ENCODE measurements at places on chromosomes 12 and 14.

DNA sequence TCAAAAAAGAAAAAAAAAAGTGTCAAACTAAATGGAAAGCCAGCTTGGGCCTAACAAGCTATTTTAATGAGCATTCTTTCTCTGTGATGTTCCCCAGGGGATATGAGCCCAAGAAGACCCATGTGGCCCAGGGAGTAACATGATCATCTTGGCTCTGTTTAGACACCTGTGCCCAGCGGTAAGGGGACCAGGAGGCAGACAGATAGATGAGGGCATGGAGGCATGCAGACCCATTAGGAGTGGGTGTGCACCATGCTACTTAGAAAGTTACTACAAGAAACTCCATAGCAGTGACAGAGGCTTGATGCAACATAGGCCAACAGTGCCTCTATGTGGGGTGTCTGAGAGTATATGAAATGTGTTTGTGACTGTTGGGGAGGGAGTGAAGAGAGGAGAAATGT, 3.1 kb upstream of the CREBL2 start:
- peak; percentile 29 for DNase-seq

DNA sequence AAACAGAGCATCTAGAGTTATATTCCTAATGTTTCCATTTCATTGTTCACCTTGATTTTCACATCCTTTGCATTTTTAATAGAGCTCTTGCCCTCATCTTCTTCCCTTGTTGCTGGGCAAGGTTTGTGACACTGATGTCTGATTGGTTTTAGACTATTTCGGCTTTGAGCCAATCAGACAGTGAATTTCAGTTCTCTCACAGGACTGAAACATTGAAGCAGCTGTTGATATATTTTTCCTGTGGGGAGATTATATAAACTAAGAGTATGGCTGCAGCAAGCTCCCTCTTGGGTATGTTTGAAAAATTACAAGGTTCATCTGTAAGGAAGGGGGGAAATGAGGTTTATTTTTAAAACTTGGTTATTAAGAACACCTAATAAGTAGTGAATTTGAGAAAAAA, 51.2 kb downstream of the ATF7IP start:
- DNase-seq: peak; percentile 61

GRCh38 chr12:110543252-110543959, 39.7 kb downstream of the PPTC7 start:
- DNase-seq: peak; percentile 100

GRCh38 chr12:2722806-2723205, 72.0 kb upstream of the FKBP4 start:
- DNase-seq: peak; percentile 33

- DNase-seq: no peak
Measured at GRCh38 chr14:50212726-50213125, 18.7 kb downstream of the SOS2 start.

- DNase-seq: no peak
Measured at GRCh38 chr12:112557951-112558630, 139.3 kb downstream of the PTPN11 start.

- DNase-seq: peak; percentile 65
Measured at GRCh38 chr14:94548999-94549985, 11.9 kb upstream of the SERPINA4 start.

DNA sequence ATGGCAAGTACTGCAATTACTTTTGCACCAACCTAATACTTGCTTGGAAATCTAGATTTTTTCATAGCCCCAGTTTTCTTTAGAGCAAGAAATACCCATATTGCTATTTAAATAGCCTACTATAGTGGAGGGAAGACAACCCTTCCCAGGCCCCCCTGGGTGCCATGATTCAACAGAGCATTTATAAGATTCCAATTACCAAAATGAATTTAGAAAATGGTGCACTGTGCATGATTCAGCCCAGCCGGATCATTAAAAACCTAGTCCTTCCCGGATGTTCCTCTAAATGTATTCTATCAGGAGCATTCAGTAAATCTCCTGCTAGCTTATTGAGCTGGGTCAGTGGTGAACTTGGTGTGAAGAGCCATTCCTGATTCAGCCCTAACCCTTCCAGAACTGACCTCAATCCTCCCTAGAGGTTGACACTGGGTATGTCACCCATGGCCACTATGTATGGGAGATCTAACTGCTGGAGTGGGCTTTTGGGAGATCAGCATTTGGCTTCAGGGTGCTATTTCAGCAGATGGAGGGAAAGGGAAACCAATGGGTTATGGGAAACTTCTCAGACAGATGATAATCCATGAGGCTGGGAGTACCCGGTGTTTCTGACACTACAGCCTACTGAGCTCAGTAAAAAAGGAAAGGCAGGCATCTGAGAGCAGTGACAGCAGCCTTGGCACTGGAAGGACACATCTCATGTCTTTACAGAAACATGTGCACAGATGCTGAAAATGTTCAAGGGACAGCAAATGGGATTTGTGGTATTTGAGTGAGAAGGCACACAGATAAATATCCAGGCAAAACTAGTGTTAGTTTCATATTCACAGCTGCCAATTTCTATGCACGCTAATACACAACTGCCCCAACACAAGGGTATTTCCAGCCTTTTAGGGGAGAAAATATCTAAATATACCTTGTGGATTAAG, 258.9 kb downstream of the DPF3 start:
- no peak for DNase-seq

- no peak for DNase-seq
Measured at GRCh38 chr14:38973083-38973700, 129.8 kb downstream of the SEC23A start.

DNA sequence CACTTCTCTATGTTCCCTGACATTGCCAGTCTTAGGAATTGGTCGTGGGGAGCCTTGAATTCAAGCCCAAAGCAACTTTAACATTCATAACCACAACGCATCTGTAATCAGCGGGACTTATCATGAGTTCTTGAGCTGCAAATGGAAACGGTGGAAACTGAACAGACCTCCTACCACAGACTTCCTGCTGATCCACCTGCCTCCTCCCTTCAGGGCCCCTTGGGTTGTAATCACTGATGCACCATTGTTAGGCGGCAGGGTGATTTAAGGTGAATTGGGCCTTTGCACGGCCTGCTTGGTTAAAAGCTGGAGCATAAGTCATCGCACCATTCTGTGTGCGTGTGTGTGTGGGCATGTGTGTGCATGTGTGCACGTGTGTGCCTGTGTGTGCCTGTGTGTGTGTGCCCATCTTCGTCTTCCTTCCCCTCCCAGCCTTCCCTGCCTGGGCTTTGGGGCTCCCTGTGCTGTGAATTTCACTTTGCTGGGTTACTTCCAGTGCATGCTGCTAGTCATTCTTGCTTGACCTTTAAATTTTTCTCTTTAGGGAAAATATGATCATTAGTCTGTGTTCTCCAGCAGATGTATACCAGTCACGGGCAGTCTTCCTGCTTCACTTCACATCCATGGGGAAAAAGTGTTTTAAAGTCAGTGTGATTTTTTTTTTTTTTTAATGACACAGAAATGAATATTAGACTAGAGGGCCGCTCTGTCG, 29.1 kb downstream of the CHST11 start:
- DNase-seq: no peak

DNA sequence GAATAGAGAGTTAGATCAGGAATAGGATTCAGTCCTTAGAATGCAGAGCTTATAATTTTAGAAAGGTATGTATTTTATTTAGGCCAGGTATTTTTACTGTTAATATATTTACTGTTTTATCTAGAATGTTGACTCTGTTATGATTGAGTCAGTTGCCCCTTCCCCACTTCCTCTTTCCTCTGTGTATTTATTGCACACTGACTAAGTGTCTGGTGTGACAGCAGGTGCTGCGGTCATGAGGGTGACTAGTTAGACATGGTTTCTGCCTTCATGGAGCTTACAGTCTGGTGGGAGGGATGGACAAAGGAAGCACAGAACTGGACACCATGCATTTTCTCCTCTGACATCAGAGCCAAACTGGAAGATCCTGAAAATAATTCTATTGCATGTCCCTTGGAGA, 159.8 kb downstream of the CACNA1C start:
- DNase-seq: no peak

GRCh38 chr14:33039311-33039710, 100.6 kb downstream of the NPAS3 start:
- no peak for DNase-seq

DNA sequence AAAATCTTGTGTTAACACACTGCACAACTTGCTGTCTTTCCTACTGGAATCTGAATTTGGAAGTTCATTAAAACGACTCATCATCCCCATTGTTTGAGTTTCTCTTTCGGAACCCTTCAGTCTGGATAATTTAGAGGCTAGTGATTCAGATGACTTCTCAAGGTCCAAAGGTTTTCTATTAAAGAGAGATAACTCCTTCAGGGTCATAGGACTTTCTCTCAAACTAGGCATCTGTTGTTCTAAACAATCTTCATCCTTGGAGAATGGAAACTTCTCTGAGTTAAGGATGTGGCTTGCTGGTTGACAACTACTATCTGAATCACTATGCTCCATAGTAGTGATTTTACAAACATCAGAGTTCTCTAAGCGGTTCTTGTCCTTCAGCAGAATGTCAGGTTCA, 4.4 kb downstream of the MLH3 start:
- DNase-seq: no peak

GRCh38 chr12:82835217-82835616, 148.5 kb downstream of the TMTC2 start:
- DNase-seq: peak; percentile 47

GRCh38 chr14:52741865-52742264, 11.9 kb downstream of the STYX start:
- DNase-seq: no peak

DNA sequence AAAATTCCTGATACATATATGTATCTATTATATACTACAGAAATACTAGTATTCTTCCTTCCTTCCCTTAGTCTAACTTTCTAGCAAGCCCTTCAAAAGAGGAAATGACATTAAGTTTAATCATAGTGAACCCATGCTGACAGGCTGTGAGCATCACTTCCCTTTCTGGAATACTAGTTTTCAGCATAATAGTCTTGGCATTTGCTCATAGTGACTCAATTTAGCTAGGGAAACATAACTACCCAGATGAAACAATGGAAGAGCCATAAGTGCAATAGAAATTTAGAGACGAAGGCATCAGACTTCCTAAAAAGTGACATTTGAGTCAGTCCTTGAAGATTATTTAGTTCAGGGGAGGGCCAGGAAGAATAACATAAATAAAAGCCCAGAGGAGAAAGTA, 184.5 kb upstream of the CRY1 start:
- peak; percentile 9 for DNase-seq

All from MCF 10A (cell line).